Spleen (tissue), 13 donors: ENCODE measurements at places on chromosomes 16 and 17.

DNA sequence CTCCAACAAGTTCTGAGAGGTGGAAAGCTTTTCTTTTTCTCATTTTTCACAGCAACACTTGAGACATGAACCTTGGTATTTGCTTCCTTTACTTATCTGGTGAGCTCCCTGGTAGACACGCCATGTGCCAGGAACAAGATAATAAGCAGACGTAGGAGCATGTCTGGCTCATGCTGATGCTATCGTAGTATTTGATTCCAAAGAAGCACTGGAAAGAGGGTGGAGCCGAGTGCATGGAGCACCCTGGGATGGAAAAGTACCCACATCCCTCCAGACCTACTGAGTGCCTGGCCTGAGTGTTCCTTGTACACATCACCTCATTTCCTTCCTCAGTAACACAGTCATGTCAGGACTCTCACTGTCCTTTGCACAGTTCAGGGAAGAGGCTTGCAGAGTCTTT, 231.0 kb downstream of the CBLN1 start:
- DNase-seq = no peak

- no peak for DNase-seq
Observed at GRCh38 chr16:85330006-85330693, 217.9 kb upstream of the CIBAR2 start.

DNA sequence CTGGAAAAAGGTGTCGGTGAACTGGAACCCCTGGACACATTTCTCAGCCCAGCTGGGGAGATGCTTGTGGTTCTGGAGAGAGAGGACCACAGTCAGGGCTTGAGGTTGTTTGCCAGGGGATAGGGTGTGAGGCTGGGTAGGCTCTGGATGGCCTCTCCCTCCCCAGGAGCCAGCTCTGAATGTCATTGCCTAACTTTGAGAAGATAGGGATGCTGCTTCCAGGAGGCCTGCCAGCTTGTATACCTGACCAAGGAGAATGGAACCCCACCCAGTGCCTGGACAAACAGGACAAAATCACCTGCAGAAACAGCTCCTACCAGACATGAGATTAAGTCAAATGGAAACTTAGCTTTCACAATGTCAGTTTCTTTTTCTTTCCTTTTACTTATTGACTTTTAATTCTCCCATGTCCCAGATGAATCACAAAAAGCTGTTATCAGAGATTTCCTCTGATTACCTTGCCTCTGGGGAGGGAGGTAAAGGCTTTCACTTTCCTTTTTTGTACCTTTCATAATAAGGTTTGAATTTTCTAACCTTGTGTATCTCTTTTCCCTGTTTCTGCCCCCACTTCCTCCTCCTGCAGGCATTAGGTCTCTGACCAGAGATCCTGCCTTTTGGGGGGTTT, 29.8 kb upstream of the PLLP start:
- peak; percentile 18 for DNase-seq

DNA sequence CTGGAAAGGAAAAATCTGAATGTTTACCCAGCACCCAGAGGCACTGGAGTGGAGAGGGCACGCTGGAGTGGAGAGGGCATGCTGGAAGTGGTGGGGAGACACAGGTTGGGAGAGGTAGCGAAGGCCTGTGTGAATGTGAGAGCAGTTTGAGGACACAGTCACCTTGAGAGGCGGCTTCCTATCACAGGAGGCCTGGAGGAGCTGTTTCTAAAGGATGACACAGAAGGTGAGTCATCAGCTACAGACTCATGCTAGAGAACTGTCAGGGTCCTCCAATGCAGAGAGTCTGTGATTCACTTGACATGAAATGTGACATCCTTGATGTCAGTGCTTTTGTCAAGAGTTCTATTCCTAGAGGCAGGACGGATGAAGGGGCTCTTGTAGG, 13.8 kb downstream of the CTRL start:
- no peak for DNase-seq

DNA sequence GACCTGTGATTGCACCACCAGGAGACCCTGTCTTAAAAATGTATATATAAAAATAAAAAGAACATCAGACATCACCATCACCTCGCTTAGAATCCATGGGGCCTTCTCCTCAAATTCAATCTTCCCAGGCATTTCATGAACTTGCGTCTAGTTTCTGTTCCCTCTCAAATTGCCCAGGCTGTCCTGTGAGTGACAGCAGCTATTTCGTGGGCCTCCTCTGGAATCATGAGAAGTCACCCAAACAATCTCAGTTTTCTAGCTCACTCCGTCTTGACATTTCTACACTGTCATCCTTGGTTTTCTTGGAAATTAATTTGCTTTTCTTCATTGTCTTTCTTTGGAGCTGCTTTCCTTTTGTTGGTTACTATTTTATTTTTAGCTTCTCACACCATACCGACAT, 7.3 kb downstream of the SLC52A1 start:
- no peak for DNase-seq

DNA sequence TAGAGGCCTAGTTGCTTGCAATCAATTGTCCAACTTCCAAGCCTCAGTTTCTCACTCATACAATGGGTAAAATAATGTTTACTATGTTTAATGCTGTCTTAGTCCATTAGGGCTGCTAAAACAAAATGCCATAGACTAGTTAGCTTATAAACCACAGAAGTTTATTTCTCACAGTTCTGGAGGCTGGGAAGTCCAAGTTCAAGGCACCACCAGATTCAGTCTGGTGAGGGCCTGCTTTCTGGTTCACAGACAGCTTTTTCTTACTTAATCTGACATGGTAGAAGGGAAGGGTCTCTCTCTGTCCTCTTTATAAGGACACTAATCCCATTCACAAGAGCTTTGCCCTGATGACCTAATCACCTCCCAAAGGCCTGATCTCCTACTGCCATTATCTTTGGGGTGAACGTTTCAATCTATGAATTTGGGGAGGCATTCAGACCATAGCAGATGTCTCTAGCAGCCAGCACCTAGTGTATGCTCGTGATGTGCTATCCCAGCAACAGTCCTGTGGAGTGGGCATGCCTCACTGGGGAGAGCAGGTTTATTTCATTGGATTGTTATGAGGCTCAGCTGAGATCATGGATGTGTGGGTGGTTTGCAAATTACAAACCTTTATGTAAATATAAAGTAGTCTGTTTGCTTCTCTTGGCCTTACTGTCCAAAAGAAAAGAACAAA, 25.2 kb downstream of the YPEL2 start:
- no peak for DNase-seq

GRCh38 chr16:52252680-52253079, 294.3 kb downstream of the TOX3 start:
- DNase-seq = no peak

DNA sequence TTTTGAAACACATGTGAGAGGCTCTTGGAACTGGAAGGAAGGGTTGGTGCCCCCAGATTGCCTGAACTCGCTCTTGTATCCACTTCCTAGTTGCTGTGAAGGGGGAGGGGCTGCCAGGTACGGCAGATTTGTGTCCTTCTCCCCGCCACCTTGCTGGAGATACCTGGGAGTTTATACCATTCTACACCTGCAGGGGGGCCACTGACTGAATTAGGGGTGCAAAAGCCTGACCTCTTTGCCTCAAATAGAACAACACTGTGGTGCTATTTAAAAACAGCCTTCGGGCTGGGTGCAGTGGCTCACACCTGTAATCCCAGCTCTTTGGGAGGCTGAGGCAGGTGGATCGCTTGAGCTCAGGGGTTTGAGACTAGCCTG, 35.1 kb upstream of the IL34 start:
- DNase-seq = peak; percentile 33

- DNase-seq = no peak
Observed at GRCh38 chr17:54046570-54046969, 223.8 kb downstream of the KIF2B start.

DNA sequence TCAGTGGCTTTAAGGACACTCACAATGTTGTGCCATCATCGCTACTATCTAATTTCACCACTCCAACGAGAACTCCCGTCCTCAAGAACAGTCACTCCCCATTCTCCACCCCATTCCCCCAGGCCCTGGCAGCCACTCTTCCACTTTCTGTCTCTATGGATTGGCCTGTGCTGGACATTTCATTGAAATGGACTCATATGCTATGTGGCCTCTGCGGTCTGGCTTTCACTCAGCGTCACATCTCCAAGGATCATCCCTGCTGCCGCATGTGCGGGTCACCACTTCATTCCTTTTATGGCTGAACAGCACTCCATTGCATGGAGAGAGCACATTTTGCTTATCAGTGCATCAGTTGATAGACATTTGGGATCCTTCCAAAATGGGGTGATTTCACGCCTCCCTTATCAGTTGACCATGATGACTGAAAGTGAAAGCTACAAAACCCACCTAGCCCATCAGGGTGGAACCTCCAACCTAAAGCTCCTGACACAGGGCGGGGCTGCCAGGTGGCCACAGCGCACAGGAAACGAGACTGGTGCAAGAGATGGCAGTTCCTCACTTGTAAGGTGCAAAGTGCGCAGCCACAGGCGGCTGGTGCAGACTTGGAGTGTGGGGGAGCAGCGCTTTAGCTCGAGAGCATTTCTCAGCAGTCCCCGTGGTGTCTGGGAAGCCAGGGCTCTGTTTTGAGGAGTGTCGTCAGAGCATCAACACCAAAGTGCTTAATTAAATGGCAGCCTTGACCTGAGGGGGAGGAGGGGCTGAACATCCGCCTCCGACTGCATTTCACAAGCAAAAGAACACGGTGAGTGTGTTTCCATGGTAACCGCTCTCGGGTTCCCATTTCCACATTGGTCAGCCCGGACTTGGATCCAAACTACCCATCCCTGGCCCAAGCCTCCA, 23.8 kb downstream of the COTL1 start:
- DNase-seq = peak; percentile 97

- DNase-seq = no peak
Observed at GRCh38 chr17:19651451-19652238, 3.1 kb downstream of the ALDH3A2 start.

DNA sequence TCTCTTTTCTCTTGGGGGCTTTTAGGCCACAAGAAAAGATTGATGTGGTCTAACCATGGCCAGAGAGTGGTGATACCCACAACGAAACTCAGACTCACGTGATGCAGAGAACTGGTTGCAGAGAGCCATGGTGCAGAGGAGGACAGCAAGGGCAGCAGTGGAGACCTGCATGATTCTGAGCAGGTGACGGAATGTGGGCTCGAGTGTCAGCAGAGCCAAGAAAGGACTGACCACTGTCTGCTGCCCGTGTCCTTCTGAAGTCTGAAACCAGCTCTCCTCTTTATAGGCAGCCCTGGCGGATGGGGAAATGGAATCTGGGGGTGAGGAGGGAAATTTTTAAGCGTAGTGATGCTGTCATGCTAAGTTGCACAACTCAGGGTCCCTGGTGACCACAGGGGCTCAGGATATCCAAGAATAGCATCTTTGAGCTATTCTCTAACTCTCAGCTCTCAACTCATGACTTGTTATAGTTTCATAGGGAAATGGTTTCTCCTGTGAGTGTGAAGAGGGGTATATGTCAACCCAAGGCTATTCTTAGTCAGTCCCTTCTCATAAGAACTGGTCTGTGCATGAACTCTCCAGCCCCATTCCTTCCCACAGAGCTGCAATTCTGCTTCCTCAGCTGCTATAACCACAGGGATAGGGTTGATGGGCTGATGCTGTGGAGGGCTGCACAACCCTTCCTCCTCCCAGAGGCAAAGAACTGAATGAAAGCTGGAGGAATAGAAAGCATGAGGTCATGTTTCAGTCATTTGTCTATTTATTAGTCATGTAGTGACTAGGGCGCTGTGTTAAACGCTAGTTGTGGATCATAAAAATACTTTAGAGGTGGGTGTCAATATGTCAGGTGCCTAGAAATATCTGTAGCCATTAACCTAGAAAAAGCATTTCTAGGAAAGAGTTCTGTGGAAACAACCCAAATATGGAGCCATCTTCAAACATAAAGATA, at the start of gene CCL3:
CCL3 (minus strand) TSS at position 256 of the 949 bp plus-strand sequence; CDS start at position 171, 85 bp downstream.
- DNase-seq = peak; percentile 78

DNA sequence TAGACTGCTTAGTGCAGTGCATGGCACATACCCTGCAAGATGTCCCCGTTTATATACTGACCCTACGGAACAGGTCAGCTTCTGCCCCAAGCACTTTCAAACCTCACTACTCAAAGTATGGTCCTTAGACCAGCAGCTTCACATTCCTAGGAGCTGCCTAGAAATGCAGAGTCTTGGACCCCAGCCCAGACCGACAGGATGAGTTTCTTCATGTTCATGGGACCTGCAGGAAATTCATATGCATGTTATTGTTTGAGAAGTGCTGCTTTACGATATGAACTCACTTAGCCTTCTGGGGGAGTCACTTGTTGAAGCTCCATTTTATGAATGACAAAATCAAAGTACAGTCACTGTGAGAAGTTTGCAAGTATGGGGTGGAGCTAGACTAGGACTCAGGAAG, 82.6 kb downstream of the DYNLRB2 start:
- DNase-seq = no peak

- DNase-seq = no peak
Observed at GRCh38 chr16:56919099-56919800, 12.7 kb upstream of the HERPUD1 start.

- DNase-seq = no peak
Observed at GRCh38 chr16:64969221-64969620, 152.6 kb downstream of the CDH11 start.

DNA sequence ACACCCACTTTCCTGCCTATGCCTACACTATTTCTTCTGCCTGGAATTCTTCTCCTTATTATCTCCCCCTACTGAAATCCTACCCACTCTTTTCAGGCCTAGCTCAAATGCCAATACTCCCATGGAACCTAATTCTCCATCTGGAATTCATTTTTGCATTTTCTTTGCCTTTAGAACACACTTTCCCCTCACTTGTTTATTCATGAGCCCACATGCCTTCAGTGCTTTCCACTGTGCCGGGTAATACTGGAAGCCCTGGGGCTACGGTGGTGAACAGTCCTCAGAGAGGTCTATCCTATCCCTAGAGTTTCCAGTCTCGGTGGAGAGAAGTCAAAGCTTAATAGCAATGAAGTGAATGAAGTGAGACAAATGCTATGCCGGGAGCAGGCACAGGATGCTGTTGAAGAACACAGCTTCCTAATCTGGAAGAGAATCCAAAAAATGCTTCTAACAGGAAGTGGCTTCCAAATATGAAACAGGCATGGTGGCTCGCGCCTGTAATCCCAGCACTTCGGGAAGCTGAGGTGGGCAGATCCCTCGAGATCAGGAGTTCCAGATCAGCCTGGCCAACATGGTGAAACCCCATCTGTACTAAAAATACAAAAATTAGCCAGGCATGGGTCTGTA, 322.4 kb downstream of the GRIN2A start:
- no peak for DNase-seq

GRCh38 chr17:27576477-27577083, 54.4 kb upstream of the LGALS9 start:
- no peak for DNase-seq

- DNase-seq = no peak
Observed at GRCh38 chr17:37701496-37701898, 43.4 kb downstream of the HNF1B start.

- peak; percentile 77 for DNase-seq
Observed at GRCh38 chr17:39667262-39667944, 850 bp upstream of the PNMT start.

- DNase-seq = peak; percentile 81
Observed at GRCh38 chr17:8175795-8176196, 384 bp downstream of the TMEM107 start.
